H54 (cell line): ENCODE measurements at places on chromosomes 12 and 14.

DNA sequence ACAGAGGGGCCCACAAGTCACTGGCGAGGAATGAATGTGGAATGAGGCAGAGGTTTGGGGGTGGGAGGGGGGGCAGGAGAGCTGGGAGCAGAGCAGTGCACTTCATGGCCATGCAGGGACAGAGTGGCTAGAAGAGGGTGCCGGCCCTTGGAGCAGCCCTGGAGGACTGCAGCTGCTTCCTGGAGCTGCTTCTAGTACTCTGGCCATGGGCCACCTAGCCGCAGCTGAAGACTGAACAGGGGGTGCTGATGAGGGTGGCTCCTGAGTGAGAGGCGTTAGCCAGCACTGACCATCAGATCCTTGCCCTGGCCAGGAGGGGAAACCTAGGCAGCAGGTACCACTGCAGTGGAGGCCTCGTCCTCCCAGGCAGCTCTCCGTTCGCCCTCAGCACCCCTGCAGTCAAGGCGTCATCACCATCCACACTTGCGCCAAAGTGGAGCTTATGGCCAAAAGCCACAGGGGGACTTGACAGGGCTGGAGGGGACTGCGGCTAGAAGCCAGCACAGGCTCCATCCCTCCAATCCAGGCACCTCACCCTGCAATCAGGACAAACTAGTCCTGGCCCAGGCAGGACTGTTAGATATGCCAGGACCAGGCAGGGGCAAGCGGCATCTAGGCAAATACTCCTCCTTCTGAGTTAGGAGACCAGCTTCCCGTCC lies 16.4 kb downstream of the OTUB2 start:
- DNase-seq: no peak

DNA sequence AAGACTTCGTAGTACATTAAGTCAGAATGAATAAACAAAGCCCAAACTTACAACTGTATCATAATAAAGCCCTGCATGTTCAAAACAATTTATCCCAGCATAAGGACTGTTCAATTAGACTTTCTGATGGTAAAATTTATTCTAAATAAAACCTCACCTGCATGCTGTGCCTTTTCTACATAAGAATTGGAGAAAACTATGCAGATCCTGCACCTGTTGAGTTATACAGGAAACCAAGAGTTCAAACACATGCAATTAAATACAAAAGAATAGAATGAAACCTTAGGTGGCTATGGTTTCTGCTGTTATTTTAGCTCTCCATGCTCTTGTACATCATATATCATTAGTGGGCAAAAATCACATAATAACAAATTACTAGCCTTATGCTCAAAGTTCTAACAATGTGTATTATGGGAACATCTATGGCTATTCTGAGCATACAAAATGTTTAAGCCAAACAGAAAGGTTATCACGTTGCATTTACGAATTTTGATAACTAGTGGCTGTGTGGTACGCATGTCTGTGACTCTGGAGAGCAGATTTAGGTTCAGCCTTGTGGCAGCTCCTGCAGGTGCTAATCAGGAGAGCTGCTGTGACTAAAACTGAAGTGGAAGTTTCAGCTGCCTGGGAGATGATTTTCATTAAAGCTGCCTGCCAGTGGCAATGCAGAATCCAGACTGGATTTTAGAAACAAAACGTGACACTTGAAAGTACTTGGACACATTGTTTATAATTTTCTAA lies 36.1 kb upstream of the LRFN5 start:
- DNase-seq: no peak

GRCh38 chr14:52055167-52055566 lies 13.7 kb downstream of the NID2 start:
- DNase-seq: no peak

DNA sequence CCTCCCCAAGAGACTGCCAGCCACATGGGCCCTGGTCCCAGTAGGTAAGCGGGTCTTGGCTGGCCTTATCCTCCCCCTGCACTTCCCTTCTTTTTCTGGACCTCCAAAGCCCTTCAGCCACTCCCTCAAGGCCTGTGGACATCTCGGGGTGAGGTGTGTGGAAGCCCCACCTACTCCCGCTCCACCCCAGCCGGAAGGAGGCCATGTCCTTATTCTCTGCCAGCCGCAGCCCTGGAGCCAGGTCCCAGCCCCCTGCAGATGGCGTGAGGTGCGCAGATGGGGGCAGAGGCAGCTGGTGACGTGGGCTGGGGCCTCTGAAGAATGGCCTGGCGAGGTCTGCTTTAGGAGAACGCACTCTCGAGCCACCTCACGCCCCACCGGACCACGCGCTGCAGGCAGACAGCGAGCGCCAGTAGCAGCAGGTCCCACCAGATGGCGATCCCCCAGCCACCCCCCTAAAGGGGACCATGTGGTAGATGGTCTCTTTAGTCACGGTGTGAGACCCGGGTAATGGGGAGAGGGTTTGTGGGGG lies 167.1 kb downstream of the TSPAN9 start:
- no peak for DNase-seq

DNA sequence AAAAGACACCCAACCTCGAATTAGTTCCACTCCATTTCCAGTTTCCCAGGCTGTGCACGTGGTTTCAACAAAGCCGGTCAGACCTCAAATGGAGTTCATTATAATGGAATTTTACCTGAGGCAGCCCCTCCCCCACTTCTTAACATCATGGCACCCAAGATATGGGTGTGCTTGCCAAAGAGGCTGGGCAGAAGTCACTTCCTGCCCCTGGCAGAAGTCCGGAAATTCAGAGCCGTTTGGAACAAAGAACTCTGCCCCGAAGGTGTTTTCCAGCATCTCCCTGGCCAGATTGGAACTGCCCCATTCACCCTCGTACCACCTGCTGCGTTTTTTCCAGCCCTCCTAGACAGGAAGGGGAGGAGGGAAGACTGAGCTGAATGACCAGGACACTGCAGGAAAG lies 8.2 kb downstream of the VDR start:
- peak; percentile 63 for DNase-seq

GRCh38 chr12:21831791-21832344 lies 57.4 kb upstream of the KCNJ8 start:
- no peak for DNase-seq

- DNase-seq: no peak
Observed at GRCh38 chr14:104788161-104788818, 7.3 kb downstream of the AKT1 start.

DNA sequence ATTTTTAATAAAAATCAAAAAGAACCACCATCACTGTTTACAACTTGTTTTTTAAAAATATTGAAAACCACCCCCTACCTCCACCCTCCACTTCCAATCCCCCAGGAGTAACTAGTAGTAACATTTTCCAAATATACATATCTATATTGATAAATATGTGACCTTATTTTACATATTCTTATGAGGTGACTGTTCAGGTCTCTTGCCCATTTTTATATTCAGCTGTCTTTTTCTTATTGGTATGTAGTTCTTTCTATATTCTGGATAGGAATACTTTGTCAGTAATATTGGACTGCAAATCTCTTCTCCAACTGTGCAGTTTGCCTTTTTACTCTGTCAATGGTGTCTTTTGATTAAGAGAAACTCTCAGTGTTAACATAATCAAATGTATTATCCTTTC lies 59.0 kb upstream of the EIF5 start:
- no peak for DNase-seq

GRCh38 chr14:22448035-22448904 lies 140.8 kb downstream of the DAD1 start:
- DNase-seq: no peak

DNA sequence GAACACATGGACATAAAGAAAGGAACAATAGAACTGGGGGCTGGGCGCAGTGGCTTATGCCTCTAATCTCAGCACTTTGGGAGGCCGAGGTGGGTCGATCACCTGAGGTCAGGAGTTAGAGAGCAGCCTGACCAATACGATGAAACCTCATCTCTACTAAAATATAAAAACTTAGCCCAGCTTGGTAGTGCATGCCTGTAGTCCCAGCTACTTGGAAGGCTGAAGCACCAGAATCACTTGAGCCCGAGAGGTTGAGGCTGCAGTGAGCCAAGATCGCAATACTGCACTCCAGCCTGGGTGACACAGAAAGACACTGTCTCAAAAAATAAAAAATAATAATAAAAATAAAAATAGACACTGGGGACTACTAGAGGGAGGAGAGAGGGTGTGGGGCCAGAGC lies 154.5 kb downstream of the SEC23A start:
- DNase-seq: no peak

DNA sequence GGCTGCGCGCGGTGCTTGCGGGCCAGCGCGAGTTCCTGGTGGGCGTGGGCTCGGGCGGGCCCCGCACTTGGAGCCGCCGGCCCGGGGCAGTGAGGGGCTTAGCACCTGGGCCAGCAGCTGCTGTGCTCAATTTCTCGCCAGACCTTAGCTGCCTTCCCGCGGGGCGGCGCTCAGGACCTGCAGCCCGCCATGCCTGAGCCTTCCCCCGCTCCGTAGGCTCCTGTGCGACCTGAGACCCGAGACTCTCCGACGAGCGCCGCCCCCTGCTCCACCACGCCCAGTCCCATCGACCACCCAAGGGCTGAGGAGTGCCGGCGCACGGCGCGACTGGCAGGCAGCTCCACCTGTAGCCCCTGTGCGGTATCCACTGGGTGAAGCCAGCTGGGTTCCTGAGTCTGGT lies 46.0 kb upstream of the PLEKHG3 start:
- no peak for DNase-seq

DNA sequence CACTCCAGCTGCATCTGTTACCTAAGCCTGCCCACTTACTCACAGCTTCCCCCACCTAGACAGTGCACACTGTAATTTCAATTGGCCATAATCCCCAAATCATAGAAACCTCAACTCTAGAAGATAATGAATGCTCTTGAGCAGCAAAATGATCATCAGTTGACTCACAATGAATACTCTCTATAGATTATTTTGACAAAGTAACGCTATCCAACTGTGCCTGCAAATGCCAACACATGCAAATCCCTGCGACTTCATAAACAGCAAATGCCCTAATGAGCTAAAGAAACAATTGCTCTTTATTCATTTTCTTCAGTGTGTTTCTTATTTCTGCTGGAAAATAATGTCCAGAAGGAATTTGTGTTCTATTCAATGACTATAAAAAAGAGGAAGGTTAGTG lies 319.5 kb downstream of the PAWR start:
- no peak for DNase-seq

- no peak for DNase-seq
Observed at GRCh38 chr12:21775133-21775820, 771 bp upstream of the KCNJ8 start.

- no peak for DNase-seq
Observed at GRCh38 chr14:77141214-77142004, at the start of gene ZDHHC22. ZDHHC22 (minus strand) TSS chr14:77141791; CDS start chr14:77139738, 2,053 bp downstream.

GRCh38 chr14:69355154-69355597 lies 42.9 kb downstream of the ERH start:
- DNase-seq: no peak

DNA sequence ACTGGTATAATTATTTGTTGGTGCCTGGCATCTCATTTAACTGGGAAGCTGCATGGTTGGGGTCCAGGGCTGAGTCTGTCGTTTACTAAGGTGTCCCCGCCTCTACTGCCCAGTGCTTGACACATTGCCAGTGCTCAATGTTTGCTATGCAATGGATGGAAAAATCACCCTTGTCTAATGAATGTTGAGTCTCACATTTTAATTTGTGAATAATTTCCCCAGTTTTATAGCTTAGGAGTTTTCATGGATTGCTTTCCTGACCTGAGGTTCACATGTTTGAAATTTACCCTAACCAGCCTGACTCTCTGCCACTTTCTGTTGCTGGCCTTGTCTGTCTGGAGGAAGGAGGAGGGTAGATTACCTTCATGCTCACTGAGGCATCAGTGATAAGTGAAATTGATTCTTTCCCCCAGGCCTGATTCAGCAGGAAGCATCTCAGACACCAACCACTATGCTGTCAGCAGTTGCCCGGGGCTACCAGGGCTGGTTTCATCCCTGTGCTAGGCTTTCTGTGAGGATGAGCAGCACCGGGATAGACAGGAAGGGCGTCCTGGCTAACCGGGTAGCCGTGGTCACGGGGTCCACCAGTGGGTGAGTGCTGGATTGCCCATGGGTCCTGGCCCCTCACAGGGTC lies 2.4 kb downstream of the DHRS2 start:
- no peak for DNase-seq

DNA sequence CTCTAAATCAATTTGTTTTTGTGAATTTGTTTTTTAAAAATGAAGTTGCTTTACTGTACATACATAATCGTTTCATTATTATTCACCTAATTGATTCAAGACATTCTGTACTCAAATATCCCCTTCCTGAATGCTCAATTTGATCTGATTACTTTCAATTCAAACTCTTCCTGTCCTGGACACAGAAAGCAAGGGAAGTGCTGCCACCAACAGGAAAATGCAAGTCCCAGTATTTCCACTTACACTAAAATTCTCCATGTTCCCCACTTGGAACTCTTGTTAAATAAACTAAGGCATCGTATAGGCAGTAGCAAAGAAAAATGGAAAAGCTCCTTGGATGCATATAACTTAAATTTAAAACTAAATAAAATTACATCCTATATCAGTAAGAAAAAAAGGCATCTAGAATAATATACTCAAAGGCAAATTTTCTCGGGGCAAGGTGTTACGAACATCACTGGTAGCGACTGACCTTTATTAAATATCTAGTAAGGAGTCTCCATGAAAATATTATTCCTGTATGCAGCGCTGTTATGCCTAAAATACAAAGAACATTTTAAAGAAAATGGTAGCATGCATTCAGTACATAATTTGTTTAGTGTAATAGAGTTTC lies 72.0 kb upstream of the DBX2 start:
- no peak for DNase-seq

DNA sequence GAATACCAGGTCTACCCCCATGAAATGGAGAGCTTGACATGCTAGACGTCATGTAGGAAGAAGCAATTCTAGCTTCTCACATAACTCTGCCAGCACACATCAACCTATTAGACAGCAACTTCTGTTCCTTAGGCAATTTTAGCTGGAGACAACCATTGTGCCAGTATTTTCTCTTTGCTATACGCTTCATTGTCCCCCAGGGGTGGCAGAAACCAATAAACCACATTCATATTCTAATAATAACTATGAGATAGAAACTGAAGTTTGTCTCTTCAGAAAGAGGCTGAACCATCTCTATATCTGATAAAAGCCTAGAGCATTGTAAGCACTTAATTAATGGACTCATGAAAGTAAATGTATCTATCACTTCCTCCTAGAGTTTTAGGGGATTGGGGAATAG lies 278.6 kb downstream of the FOXG1 start:
- no peak for DNase-seq

DNA sequence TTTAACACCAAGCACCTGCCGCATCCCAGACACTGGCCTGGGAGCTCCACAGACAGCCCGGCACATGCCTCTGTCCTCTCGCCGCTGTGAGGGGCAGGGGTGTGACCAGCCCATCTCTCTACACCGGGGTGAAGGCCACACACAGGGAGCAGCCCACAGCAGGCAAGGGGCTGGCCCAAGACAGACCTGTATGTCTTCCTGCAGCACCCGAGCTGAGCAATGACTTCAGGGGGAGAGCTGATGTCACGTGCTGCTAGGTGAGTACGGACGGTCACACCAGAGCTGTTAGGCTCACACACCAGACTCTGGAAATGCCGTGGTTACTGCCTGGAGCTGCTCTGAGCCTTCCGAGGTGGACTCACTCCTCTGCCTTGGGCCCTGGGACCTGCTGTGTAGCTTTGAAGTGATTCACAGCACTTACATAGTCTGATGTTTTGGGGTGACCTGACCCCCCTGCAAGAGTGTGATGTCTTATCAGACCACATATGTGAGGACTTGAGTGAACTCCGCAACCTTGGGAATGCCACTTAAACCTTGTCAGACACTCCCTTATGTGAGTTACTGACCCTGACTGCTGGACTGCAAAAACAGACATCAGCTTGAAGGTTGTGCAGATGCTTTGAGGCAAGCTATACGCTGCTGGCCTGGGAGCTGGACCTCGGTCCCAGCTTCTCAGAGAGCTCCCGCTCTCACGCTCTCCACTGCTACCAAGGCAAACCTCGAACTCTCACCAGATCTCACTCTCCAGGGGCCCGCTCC lies 1.8 kb downstream of the XRCC3 start:
- no peak for DNase-seq
